Central memory CD4-positive, alpha-beta T cell (primary cell): ENCODE measurements at places on chromosomes 1 and 21.

DNA sequence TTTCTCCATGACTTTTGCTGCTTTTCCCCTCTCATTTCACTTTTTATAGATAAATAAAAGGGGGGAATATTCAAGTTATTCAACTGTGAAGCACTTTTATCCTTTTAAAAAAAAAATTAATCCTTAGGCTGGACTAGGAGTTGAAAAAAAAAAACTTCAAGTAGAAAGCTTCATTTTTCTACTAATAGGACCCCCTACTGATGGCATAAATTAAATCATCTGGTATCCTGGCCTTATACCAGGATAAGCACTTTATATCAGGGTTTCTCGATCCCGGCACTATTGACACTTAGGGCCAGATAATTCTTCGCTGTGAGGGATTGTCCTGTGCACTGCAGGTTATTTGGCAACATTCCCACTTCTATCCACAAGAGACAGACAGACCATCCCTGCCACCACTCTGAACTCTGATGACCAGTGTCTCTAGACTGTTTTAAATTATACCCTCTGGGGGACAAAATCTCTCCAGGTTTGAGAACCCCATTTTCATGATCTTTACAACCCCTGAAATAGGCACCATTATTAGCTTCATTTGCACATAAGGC, 17.6 kb downstream of the USP33 start:
- DNase-seq: no peak

DNA sequence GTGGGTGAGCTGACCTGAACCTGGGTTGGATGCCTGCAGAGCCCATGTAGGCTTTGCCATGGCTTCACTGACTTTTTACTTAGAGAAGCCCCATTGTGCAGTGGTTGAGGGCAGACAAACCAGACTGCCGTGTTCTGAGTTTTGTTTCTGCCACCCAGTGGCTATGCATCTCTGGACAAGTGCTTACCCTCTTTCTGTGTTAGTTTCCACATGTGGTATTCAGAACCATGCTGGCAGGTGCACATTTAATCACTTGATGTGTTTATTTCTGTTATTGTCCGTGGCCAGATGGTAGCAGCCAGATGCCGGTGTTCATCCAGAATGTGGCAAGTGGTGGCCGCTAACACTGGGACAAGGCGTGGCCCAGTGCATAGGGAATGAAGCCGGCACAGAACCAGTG, 10.3 kb upstream of the PTPN7 start:
- no peak for DNase-seq

DNA sequence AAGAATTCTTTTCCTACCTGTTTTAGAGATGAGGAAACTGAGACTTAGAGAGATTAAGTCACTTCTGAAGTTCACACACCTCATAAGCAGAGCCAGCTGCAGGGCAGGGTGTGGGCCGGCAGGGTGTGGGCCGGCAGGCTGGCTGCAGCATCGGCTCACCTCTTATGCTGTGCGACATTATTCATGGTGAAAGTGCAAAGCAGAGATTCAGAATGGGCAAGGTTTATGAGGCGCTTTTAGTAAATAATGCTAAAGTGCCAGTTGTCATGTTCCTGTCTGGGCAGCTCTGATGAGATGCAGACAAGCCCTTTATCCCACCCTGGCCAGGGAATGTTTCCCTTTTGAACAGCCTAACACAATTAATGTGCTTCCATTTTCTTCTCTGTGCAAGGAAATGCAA, 14.6 kb downstream of the MAB21L3 start:
- DNase-seq: no peak

GRCh38 chr1:234484991-234485739, 6.2 kb upstream of the TARBP1 start:
- DNase-seq: no peak

DNA sequence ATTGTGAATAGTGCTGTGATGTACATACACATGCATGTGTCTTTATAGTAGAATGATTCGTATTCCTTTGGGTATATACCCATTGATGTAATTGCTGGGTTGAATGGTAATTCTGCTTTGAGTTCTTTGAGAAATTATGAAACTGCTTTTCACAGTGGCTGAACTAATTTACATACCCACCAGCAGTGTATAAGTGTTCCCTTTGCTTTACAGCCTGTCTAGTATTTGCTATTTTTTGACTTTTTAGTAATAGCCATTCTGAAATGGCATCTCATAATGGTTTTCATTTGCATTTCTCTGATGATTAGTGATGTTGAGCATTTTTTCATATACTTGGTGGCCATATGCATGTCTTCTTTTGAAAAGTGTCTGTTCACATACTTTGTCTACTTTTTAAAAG, 54.5 kb upstream of the FAM78B start:
- no peak for DNase-seq

GRCh38 chr1:45001011-45001481, 10.1 kb downstream of the HECTD3 start:
- no peak for DNase-seq

DNA sequence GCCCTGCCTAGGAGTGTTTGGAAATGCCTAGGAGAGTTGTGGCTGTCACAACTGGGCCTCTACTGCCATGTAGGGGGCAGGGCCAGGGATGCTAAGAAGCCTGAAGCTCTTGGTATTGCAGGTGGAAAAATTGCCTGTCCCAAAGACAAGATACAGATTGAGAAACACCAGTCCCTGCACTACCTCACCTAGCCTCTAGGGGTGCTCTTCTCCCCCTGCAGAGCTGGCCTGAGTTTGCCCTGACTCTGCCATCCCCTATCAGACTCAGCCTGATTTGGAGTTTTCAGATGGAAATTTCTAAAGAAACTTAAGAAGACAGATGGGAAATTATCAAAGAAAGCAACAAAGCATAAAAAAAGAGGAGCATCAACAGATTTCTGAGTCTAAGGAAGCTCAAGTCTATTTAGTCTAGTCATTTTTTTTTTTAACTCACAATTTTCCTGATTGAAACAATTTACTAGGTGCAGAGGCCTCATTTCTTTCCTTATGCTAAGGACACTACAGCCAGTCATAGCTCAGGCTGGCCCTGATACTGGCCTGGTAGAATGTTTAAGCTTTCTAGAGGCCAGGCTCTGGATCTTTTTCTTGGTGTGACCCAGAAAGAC, 61.4 kb upstream of the LRRN2 start:
- DNase-seq: peak; percentile 39

GRCh38 chr1:81803431-81804110, 2.8 kb downstream of the ADGRL2 start:
- DNase-seq: no peak

DNA sequence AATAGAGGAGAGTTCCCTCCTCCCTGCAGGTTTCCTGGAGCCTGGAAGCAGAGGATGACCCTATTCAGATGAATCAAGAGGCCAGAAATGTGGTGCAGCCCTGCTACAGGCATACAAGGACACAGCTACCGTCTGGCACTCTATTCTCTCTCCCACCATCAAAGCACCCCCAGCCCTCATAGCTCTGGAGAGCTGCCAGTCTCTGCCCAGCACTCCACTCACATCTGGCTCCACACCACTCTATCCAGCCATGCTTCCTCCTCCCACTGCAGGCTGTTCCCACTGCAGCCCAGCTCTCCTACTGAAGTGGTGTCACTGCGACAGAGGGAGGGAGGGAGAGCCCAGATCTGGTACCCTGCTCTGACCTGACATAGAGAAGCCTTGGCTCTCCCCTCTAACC, 18.4 kb downstream of the SYT2 start:
- no peak for DNase-seq

DNA sequence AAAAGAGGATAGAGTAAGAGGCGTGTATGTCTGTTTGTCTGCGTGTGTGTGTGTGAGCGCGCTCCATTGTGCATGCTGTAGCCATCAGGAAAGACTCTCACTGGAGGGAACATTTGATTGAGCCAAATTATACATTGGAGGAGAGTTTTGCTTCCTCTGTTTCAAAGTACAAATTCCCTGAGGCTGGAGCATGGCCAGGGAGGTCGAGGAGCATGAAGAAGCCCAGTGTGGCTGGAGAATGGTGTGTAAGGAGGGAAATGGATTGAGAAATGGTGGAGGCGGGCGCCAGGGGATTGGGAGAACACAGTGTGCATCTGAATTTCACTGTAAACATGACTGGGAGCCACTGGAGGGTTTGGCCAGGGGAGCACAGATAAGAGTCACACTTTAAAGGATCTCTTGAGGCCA, 22.1 kb upstream of the EFNA1 start:
- no peak for DNase-seq

DNA sequence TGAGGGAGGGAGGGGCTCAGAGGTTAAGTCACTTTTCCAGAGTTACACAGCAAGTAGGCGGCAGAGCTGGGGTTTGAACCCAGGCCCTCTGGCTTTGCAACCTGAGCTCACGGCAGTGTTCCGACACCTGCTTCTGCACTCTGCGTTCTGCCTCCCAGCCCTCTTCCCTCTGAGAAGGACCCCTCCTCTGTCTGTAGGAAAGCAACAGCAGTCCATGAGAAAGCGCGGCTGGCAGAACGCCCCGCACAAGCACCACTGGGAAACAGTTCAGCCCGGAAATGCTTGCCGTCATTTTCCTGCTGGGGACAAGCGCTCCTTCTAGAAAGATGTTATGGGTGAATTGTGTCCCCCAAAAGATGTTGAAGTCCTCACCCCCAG, 241.1 kb downstream of the NPHP4 start:
- no peak for DNase-seq

DNA sequence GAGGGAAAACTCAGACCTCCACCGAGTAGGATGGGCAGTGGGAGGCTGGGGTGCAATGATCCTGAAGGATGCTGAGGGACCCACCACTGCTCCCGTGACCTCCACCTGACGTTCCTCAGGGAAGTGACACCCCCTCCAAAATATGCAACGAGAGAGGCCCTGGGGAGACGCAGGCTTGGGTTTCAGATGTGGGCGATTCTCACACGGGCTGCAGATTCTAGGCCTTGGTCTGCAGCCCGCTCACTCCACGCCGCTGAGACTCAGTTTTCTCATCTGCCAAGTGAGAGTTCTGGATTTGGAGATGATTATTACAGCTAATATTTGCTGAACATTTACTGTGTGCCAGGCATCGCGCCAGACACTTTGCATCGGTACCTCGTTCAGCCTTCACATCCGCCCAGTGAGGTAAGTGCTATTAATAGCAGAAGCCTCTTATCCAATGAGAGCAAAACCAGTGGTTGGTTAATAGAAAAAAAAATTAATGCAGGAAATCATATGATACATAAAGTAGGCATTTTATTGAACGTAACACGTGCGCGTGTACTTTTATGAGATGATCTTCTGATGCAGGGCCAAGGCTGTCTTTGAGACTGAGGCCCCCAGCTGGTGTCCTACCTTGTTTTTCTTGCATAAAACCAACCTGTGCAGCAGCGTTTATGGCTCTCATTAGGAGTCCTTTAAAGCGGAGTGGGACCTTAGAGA, 102.0 kb upstream of the RUNX3 start:
- peak; percentile 86 for DNase-seq

DNA sequence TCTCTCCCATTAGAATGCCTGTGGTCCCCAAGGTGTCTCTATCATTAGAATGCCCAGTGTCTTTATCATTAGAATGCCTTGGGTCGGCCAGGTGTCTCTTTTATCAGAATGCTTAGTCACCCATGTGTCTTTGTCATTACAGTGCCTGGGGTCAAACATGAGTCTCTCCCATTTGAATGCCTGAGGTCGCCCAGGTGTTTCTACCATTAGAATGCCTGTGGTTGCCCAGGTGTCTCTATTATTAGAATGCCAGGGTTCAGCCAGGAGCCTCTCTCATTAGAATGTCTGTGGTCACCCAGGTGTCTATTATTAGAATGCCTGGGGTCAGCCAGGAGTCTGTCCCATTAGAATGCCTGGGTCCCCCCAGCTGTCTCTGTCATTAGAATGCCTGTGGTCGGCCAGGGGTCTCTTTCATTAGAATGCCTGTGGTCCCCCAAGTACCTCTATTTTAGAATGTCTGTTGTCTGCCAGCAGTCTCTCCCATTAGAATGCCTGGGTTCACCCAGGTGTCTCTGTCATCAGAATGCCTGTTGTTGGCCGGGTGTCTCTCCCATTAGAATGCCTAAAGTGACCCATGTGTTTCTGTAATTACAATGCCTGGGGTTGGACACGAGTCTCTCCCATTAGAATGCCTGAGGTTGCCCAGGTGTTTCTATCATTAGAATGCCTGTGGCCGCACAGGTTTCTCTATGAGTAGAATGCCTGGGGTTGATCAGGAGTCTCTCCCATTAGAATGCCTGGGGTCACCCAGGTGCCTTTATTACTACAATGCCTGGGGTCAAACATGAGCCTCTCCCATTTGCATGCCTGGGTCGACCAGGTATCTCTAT, 57.1 kb downstream of the RNF187 start:
- no peak for DNase-seq

DNA sequence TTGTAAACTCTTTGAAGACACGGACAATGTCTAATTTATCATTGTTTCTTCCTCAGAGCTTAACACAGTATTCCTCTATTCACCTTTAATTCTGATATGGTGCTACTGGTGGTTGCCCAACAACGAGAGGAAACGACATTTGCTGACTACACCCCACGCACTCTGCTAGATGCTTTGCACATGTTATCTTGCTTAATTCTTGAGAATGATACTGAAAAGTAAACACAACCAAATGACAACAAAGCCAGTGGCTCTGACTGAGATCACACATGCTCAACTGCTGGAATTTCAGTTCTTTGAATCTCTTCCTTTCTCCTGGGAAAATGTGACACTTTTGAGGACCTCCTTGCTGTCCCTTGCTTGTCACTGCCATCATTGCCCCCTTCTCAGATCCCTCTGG, 37.2 kb upstream of the DDAH1 start:
- DNase-seq: no peak

- DNase-seq: no peak
These were observed 11.3 kb upstream of the FRRS1 start for GRCh38 chr1:99777752-99778151.

DNA sequence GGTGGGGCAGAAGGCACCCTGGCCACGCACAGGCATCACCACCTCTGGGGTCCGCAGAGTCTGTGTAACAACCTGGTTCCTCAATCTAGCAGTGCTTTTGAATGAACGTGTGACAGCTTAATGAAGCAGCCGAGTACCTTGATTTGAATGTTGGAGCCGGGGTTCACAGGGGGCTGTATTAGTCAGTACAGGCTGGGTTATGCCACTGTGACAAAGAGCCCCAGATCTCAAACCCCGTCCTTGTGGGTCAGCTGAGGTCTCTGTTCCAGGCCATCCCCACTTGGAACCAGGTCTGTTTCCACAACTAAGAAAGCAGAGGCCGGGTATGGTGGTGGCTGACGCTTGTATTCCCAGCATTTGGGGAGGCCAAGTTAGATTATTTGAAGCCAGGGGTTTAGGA, 10.5 kb downstream of the TMEM240 start:
- no peak for DNase-seq

DNA sequence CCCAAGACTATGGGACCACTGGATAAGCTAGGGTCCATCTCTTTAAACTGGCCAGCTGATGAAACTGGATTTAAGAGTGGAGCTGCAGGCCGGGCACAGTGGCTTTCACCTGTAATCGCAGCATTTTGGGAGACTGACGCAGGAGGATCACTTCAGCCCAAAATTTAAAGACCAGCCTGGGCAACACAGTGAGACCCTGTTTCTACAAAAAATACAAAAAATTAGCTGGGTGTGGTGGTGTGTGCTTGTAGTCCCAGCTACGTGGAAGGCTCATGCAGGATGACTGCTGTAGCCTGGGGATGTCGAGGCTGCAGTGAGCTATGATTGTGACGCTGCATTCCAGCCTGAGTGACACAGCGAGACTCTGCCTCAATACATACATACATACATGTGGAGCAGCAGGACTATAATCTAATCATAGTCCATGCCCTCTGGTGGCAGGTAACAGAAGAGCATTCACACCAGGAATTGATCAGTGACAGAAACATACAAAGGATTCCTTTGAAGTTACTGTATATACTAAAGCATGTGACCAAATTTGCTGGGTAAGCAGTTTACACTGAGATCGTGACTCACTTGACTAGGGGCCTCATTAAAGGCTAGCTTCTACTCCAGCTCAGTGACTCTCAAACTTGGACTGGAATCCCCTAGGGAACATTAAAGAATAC, 101.5 kb upstream of the SLFNL1 start:
- no peak for DNase-seq

GRCh38 chr1:63368131-63368530, 704 bp downstream of the ALG6 start:
- DNase-seq: peak; percentile 3
